ENCODE measurements at places on chromosomes 3 and 15.
A peak's percentile ranks its signal among the peaks of the same experiment; 100 is the strongest.

GRCh38 chr3:160368804-160369203, 30.2 kb downstream of the IFT80 start:
- DNase-seq = no peak

DNA sequence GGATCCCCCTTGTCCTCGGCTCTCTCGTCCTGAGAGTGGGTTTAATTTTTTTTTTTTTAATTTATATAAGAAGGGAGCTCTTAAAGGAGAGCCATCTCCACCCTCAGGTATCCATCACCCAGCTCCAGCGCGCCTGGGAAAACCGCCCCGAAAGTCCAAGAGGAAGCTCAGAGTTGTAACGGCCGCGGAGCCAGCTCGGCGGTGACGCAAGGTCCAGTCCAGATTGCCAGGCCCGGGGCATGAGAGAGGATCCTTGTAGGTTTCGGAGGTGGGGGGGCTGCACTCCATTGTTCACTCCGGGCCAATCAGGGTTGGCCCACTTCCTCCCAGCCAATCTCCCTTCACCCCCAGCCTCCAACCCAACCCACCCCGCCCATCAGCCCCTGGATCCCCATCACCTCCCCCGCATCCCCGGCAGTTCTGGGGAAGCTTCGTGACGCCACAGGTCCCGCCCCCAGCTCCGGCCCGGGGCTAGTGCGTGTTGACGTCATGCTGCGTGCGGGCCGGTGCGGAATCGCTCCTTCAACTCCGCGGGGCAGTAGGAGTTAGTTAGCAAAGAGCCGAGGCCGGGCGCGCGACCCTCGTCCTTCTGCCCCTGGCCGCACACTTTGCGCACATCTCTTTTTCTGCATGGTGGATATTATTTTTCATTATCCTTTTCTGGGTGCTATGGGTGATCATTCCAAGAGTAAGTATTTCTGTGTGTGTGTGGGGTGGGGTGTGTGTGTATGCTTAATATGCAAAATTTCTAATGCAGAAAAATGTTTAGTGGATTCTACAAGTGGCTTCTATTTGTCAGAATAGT, at the start of gene ISL2:
TSS of gene ISL2 (plus strand) at position 520 of the 805 bp plus-strand sequence. CDS start at position 631, 111 bp downstream.
- DNase-seq = peak; percentile 54

GRCh38 chr3:195068084-195069080, 202.6 kb downstream of the XXYLT1 start:
- no peak for DNase-seq

- DNase-seq = no peak
Observed at GRCh38 chr3:85631070-85631469, 672.3 kb downstream of the CADM2 start.

DNA sequence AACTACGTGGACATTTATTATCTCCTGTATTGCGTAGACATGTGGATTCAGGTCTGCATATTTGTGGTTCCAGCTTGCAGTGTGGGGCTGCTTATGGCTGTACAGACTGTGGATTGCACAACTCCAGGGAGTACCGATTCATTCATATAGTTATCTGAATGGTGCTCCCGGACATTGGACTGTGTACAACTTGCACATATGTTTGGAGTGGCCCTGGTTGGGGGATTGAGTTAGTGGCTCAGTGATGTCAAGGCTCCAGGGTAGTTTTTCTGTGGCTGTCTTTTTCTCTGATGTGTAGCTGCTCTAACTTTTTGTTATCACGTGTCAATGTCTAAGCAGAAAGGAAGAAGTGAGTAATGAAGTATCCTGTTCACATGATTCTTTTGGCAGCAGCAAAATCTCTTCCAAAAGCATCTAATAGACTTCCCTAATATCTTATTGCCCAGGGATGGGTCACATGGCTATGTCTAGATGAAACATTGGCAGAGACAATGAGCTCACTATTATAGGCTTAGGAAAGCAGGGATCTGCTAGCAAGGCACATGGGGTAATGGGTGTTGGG, 15.8 kb downstream of the ST3GAL6 start:
- DNase-seq = no peak

DNA sequence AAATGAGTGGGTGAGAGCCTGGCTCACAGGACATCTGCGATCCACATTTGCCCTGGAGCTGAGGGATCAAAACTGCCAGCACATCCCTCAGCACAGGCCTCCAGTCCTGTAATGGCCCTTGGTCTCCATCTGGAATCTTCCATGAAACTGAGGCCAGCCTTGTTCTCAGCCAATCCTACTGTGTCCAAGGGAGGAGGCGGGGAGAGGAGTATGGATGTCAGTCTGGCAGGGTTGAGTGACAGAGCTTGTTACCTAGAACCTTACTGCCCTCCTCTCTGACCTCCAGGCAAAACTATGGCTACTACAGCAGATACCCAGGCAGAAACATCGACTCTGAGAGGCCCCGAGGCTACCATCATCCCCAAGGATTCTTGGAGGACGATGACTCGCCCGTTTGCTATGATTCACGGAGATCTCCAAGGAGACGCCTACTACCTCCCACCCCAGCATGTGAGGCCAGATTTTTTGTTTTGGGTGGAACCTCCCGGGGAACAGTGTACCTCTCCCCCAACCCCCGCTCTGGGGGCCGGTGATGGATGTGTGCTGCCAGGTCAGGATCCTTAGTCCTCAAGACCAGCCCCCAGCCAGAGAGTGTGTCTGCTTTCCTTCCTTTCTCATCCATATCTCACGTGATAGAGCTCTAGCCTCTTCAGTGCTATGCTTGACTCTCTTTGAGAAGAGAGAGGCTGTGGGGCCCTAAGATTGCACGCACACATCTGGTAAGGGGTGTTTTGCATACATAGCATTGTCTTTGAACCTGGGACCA, 41.3 kb downstream of the CHDH start:
- DNase-seq = no peak
